ENCODE measurements at places on chromosomes 13 and 19.
A peak's percentile ranks its signal among the peaks of the same experiment; 100 is the strongest.

- DNase-seq: no peak
Measured at GRCh38 chr13:26485786-26486185, 71.7 kb upstream of the WASF3 start.

GRCh38 chr13:80059789-80060188, 281.1 kb downstream of the SPRY2 start:
- DNase-seq: no peak

GRCh38 chr19:55504252-55504603, 16.0 kb downstream of the SSC5D start:
- no peak for DNase-seq

- no peak for DNase-seq
Measured at GRCh38 chr19:16928916-16929315, 40.1 kb downstream of the F2RL3 start.

- DNase-seq: no peak
Measured at GRCh38 chr19:6250024-6250615, 29.7 kb downstream of the MLLT1 start.

DNA sequence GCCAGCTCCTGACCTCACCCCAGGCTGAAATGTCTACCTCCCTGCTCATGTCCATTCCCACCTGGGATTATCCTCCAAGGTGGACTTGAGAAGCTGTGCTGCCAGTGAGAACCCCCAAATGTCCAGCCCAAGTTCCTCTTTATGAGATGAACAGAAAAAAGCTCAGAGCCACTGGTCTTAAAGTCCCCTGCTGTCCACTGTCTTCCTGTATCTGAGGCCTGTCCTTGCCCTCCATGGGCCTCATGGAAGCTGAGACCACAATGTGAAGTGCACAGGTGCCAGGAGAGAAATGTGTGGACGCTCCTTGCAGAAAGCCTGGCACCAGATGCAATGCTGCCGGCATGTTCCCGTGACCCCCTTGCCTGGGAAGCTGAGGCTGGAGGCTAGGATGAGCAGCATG, 3.3 kb upstream of the AMER2 start:
- no peak for DNase-seq

GRCh38 chr19:14369399-14370168, 11.7 kb upstream of the ADGRE5 start:
- peak; percentile 71 for DNase-seq

DNA sequence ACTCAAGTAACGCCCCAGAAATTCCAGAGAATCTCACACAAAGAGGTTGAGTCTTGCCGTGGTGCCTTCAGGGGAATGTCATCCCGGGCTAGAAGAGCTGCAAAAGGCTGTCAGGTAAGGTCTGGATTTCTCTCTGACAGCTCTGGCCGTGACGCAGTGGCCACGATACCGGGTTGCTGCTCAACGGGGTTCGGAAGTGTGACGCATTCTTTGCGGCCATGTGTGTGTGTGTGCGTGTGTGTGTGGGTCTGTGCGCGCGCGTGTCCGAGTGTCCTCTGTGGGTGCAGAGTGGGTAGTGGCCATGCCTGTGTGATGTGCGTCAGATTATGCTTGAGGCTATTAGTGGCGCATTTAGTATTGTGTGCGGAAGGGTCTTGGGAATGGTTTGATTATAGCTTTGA, 306 bp downstream of the ZNF540 start:
- peak; percentile 40 for DNase-seq

DNA sequence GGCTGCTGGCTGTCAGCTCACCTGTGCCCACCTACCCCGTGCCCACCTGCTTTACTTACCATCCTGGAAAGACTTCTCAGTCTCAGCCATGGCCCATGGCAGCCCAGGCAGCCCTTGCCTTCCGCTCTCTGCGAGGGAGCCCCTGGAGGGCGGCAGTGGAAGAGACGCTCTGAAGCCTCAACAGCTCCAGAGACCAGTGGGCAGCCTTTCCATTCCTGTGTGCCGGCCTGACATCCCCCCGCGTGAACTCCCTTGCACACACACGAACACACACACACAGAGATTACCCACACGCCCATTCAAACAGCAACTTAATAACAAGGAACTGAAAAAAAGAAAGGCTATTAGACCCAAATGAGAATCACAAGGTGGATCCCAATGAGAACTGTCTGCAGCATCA, 14.2 kb upstream of the RASA3 start:
- no peak for DNase-seq

DNA sequence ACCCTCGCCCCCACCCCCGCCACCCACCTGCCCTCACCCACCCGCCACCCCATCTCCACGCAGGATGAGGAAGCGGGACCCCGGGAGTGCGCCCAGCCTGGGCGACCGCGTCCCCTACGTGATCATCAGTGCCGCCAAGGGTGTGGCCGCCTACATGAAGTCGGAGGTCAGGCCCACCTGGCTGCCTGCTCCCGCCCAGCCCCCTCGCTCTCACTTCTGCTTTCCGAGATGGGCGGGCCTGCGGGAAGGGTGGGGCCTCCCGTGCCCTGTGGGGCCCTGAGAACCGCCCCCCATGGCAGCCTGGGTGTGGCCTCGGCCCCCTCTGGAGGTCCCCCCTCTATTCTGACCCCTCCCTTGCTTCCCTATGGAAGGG, 3.1 kb upstream of the SPIB start:
- no peak for DNase-seq

DNA sequence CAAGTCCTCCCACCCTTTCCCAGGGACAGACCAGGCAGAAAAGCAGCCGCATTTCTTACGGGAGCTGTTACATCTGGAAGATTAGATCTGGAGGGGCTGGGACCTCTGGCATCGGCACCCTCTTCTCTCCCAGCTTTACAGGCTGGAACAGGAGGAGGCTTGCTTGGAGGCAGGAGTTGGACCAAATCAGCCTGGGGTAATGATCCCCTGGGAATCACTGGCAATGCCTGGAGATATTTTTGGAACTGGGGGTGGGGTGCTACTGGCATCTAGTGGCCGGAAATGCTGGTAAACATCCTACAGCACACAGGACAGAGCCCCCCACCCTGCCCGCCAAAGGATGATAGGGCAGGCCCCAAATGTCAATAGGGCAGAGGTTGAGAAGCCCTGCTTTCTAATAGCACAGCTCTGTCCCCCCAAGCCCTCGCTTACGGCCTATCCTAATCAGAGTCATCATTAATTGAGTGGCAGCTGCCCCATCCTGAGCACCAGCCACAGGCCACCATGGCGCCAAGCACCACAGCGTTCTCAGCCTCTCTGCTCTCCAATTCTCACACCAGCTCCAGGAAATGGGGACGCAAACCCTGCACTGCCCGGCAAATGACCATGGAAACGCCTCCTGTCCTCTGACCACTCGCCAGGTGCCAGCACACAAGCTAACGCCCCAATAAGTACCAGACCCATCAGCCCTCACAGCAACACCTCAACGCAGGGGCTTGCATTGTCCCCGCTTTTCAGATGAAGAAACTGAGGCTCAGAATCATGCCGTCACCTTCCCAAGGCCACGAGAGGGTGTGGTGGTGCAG, 20.6 kb downstream of the LRRC4B start:
- DNase-seq: no peak

GRCh38 chr13:88112526-88112925, 441.4 kb downstream of the SLITRK5 start:
- no peak for DNase-seq

DNA sequence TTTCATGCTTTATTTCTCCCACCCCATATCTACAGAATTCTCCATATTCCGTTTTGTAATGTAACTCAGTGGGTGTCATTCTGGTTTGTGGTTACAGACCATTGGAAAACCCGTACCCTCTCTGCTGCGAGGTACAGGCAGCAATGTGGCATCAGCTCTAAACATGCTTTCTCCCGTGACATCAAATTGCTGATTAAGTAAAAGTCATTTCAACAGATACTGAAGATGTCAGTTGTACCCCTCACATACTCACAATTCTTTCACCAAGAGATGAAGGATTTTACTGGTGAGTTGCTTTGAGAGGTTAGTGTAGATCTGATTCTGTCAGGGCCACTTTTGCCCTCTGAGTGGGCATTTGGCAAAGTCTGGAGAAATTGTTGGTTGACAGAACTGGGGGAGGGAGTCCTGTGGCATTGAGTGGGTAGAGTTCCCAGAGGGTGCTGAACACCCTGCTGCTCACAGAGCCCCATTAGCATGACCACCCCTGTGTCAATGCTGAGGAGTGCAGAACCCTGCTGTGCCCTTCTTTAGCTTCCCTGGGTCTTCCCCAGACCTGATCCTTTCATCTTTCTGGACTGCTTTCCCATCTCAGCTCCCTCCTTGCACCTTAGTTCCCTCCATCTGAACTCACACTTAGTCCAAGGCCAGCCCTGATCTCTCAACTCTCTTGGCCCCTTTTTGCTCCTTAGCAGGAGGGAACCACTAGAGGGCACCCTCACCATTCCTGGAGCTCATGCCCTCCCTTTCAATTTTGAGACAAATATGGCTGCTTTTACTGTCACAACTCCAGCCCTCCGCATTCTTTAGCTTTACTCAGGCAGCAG, 39.9 kb upstream of the CEACAM8 start:
- no peak for DNase-seq

DNA sequence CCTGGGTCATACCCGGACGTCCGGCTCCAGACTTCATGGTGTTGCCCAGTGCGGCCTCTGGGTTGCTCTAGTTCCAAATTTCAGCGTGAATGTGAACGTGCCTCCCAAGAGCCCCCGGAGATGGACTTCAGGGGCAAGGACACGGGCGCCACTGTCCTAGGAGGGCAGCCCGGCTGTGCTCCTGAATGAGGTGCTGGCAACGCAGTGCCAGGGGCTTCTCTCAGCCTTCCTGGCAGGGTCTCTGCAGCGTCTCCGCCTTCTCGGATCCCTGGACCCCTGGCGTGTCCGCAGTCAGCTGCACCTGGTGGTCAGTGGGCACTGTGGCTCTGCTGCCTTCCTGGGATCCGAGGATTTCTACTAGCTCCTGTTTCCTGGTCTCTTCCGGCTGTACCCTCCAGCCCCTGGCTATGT, 101.7 kb upstream of the MCF2L start:
- no peak for DNase-seq

DNA sequence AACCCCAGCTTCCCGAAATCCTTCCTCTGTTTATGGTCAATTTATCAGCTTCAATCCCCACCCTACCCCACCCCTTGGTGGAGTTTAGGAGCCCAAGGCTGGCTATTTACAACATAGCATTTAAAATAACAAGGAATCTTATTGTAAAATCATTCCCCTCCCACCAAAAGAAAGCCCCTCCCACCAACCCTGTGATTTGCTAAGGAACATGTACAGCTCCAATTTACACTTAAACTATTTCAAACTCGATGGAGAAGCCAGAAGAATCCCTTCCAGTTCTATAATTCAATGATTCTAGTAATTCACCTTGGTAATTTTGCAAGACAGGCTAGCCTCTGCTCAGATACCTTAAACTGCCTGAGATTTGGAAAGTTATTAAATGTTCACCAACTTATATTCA, 3.0 kb downstream of the LATS2 start:
- no peak for DNase-seq

- no peak for DNase-seq
Measured at GRCh38 chr19:2663920-2664571, 38.4 kb downstream of the GNG7 start.

- DNase-seq: peak; percentile 37
Measured at GRCh38 chr19:38229585-38230073, 5.6 kb upstream of the DPF1 start.

DNA sequence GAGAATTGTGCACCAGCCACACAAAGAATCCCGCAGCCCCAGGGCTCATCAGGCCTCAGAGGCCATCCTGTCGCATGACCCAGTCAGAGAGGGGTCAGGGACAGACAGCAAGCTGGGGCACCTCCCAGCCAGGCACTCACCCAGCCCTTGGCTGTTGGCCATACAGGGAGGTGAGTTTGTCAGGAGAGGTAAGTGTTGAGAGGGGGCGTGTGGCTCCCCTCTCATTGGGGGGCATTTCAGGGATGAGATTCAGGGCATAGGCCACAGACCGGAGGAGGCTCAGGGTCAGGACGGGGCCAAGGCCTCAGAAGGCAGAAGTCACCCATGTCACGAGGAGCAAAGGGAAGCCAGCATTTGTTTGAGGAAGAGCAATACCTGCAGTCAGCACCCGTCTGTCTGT, 37.1 kb downstream of the MYO9B start:
- no peak for DNase-seq

- no peak for DNase-seq
Measured at GRCh38 chr19:31058676-31059340, 290.4 kb downstream of the TSHZ3 start.

- DNase-seq: no peak
Measured at GRCh38 chr13:24228852-24229458, 68.4 kb downstream of the SPATA13 start.

- no peak for DNase-seq
Measured at GRCh38 chr13:114019367-114019766, 45.5 kb upstream of the C13orf46 start.

DNA sequence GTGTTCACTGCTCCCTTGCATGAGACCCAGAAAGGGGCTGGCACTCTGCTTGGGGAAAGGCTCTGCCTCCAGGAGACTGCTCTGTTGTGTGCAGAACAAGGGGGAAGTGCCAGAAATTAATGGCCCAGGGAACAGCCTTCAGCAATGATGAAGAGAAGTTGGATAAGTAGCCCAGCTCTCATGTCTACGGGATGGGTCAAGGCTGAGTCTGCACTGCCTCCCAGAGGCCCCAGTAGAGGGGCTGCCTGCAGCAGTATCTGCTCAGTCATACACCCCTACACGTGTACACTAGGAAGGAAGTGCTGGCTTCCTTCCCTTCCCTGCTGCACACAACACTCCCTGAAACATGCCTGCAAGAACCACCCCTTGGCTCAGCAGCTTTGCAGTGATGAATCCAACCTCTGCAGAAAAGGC, 54.6 kb upstream of the URI1 start:
- no peak for DNase-seq

DNA sequence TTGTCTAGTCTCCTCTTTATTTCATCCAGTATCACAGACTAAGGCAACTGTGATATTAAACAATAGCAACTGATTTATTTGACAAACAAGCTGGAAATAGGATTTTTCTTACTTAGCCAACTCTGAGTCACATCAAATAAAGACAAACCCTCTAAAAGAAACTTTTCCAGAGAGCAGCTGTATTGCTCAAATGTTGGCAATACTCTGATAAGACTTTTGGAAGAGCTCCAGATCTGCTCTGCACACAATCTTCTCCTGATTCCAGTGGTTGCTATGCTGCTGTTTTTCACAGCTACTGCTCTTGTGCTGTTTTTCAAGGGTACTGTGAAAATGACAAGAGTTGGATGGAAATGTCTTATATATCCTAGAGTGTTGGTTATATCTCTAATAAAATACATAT, 1479.2 kb downstream of the SLITRK5 start:
- DNase-seq: no peak

DNA sequence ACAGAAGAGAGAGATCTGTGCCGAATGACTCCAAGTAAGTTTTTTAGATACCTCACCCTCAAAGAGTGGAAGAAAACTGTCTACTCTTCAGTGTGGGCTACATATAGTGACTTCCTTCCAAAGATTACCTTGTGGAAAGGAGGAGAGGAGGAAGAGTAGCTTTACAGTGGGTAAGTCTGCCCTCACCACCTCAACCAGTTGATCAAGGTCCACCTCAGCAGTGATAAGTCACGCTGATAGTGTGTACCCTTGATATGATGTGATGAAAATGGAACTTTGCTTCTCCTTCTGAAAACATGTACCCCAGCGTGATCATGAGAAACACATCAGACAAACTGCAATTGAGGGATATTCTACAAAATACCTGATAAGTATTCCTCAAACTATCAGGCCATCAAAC, 20.6 kb downstream of the KLF5 start:
- no peak for DNase-seq

- DNase-seq: no peak
Measured at GRCh38 chr13:75316427-75316826, 165.5 kb downstream of the TBC1D4 start.
